ENCODE measurements at places on chromosomes 7 and 10.

DNA sequence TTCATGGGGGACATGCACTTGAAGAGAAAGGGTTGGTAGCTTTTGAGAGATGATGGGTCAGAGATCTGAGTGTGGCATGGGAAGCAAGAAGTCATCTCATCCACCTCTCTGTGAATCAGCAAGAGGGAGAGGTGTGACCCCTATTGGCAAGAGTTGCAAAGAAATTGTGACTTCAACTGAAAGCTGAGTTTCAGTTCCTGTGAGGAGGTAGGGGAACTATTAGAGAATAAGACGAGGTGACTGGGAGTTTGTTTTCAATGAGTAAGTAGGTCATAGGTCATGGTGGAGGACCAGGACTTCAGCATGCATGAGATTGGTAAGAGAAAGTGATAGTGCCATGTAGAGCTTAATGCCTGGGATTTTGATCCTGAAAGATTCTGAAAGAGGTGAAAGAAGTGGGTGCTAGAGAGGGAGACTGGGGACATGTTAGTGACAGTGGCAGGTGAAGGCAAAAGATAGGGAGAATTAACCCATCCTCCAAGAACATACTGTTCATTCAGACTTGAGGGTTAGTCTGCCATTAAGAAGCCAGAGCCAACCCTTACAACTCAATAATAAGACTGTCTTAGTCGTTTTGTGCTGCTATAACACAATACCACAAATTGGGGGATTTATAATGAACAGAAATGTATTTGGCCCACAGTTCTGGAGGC lies 75.5 kb upstream of the CAPZA2 start:
- peak; percentile 36 for DNase-seq

DNA sequence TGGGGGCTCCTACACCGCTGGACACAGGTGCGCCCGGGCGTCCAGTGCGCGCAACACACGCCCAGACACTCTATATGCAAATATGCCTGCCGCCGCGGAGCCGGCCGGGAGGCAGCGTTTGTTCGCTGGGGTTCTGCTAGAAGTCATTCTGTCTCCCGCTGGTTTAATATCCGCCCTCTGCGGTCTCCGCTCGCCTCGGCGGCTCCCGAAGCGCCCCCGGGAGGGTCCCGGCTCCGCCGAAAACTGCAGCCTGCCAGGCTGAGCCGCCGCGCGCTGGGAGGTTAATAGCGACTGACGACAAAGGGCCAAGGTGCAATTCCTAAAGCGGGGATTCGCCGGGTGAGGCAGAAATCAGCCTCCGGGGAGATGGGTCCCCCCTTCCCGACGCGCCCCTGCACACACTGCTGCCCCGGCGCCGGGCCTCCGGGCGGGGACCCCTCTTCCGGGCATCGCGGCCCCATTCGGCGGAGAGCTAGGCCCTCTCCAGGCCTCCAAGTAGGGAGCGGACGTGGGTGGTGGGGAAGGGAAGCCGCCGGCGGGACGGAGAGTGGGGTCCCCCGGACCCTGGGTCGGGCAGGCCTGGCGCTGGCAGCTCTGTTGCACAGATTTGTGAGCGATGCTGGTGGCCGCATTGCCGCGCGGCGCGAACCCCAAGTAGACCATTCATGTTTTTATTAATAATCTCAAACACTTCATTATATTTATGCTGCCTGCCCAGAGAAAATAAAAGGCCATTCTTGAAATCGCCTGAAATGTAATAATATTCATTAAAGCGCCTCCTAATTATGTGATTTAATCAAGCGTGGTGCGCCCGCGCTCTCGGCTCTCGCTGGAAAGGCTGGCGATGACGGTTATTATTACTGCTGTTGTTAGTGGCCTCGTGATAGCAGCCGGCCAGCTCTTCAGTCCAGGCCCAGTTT lies 9.1 kb downstream of the EN2 start:
- no peak for DNase-seq

GRCh38 chr10:117004227-117005025 lies 561 bp downstream of the SHTN1 start:
- no peak for DNase-seq

DNA sequence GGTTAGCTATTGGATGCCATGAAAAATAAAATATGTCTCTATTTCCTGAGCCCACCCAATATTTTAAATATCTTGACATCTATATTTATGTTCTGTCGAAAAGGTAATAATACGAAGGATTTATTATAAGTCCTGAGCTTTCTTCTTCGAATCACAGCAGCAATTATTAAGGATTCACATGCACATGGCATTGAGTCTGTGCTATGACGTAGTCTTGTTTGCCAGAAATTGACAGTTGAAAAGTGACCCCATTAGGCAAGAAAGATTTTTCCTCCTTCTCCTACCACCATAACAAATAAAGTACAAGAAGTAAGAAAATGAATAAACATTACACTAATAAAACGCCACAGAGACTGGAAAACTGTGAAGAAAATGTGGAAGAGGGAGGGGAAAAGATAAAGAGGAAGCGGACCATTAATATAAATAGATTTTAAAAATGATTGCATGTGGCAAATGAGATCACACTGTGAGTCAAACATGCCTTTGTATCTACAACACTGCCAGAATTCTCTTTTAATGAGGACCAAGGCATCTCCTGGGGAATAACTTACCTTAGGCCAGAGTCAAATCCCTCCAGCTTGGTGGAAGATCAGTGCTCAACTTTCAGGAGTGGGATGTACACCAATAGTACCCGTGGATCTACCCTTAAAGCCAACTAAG lies 21.6 kb downstream of the FZD1 start:
- no peak for DNase-seq

- DNase-seq, result no peak
Observed at GRCh38 chr7:158108646-158109293, 478.9 kb downstream of the PTPRN2 start.

DNA sequence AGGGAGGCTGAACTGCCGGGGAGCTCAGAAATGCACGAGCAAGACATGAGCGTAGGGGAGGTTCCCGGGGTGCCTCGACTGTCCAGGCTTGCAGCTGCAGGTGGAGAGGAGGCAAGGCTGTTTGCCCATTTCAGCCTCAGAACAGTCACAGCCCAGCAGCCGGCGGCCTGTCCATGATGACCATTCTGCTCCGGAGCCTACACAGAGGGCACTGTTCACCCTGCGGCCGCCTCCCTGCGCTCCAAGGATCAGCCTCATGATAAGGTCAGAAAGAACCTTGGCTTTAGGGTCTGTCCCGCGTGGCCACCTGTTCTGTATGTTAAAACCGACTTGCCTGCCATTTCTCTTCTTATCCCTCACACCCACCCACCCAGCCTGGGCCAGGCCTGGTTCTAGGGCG lies 21.9 kb upstream of the CFAP46 start:
- DNase-seq, result no peak

DNA sequence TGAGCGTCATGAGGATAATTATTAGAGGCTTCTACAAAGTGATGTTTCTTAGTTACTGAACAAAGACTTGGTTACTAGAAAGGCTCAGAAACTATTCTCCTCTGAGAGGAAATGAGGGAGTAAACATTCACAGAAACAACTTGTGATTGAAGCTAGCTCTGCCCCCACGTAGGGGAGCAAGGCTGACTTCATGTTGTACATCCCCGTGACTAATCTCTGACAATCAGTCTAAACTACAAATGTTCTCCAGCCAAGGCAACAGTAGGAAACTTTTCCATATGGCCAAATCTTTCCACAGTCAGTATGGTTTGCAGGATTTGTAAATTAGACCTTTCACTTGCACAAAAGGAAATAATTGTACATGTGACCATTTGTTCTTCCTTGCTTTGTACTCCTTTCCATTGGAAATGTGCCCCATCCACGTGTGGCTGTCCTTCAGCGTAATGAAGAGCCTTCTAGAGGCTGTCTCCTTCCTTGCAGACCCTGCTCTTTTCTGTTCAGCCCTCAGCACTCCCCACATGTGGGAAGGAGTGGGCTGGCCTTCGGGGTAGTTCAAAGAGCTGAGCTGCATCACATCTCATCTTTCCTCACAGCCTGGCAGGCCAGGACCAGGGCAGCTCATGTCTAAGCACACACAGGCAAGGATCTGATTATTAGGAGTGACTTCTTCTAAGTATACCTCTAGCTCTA lies 93.5 kb downstream of the PCGF5 start:
- no peak for DNase-seq

GRCh38 chr10:93749218-93749799 lies 8.4 kb upstream of the LGI1 start:
- DNase-seq, result no peak

DNA sequence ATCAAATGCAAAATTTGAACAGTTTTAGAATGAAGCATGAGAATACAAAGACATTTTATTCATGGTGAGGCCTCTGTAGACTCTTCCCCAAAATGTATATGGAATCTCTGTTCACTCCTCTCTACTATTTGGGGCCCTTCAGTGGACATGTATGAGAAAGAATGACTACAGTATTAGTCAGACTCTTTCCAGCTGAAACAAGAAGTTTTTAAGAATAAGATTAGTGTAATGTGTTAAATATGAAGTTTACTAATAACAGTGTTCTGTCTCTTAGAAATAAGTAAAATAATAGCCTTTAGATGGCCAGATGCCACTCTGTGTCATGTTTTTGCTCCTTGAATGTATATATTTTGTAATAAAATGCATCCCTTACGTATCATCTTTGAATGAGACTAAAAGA lies 585.6 kb downstream of the SUGCT start:
- DNase-seq, result no peak
